ENCODE measurements at places on chromosomes 1 and 21.

- peaks cover 20% of the 10 kb centered on the region for H3K27me3 ChIP-seq
- H3K4me3 ChIP-seq: no peak overlapping the region
- no peaks in the 10 kb centered on the region for H3K4me1 ChIP-seq
- H3K27ac ChIP-seq: no peak overlapping the region
- DNase-seq: no peak
These were observed 89.2 kb upstream of the GRIK3 start for GRCh38 chr1:37123276-37124115.

DNA sequence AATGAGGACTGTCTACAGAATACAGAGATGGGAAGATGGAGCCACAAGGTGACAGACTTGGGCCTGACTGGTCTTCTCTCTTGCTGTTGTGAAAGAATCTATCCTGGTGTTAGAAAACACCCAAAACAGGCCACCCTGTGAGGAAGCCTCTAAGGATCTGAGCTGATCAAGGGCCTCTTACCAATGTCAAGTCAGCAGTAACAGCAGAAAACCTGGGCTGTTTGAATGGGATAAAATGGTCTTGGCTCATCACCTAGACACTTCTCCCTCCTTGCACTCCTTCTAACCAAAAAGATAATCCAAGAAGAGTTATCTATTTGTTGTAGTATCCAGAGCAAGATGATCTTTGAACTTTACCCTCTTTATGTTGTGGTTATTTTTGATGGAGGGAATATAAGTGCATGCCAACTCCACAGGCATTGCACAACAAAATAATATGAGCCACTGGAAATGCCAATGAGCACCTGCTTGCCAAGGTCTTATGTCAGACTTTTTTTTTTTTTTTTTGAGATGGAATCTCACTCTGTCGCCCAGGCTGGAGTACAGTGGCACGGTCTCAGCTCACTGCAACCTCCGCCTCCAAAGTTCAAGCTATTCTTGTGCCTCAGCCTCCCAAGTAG lies 32.8 kb upstream of the ZNF281 start:
- no peak overlapping the region for H3K4me3 ChIP-seq
- no peak overlapping the region for H3K27ac ChIP-seq
- H3K36me3 ChIP-seq: no peaks in the 10 kb centered on the region
- DNase-seq: no peak
- no peaks in the 10 kb centered on the region for H3K27me3 ChIP-seq

DNA sequence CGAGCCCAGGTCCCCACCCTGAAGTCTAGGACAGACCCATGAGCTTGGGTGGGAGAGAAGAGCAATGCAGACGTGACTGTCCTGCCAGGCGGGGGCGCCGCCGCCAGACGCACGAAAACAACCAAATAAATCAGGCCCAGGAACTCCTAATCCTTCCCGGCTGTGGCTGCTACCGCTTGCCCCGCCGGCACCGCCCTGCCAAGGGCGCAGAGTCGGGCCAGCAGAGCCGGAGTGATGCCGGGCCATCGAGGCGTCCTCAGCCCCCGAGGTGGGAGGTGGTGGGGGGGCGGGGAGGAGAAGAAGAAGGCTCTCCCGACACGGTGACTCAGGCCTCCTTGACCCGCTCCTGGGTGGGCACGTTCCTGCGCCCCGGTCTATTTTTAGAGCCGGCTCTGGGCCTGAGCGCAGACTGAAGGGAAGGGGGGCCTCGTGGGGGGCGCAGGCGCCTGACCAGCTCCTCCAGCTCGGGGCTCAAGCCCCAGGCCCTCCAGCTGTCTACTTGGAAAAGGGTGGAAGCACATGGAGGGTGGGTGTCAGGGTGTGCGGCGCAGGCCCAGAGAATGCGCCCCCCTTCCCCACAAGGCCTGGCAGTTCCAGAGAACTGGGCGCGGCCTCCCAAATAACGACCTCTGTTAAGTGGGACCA lies 10.7 kb upstream of the COL16A1 start:
- H3K4me3 ChIP-seq: no peak overlapping the region
- H3K4me1 ChIP-seq: peaks cover 20% of the 10 kb centered on the region
- H3K27ac ChIP-seq: peak overlapping the region; percentile 96
- no peaks in the 10 kb centered on the region for H3K27me3 ChIP-seq
- no peaks in the 10 kb centered on the region for H3K36me3 ChIP-seq

- H3K4me1 ChIP-seq: no peaks in the 10 kb centered on the region
- H3K36me3 ChIP-seq: no peaks in the 10 kb centered on the region
- no peaks in the 10 kb centered on the region for H3K27me3 ChIP-seq
- no peak overlapping the region for H3K4me3 ChIP-seq
These were observed 537.2 kb upstream of the TMPRSS15 start for GRCh38 chr21:18940791-18941190.

- H3K4me3 ChIP-seq: no peak overlapping the region
- H3K27me3 ChIP-seq: no peaks in the 10 kb centered on the region
- no peaks in the 10 kb centered on the region for H3K36me3 ChIP-seq
- no peak overlapping the region for H3K27ac ChIP-seq
- H3K4me1 ChIP-seq: peaks cover 3% of the 10 kb centered on the region
- DNase-seq: no peak
These were observed 42.6 kb downstream of the SIM2 start for GRCh38 chr21:36741506-36741905.

- no peak overlapping the region for H3K27ac ChIP-seq
- H3K27me3 ChIP-seq: no peaks in the 10 kb centered on the region
- DNase-seq: no peak
- no peaks in the 10 kb centered on the region for H3K4me1 ChIP-seq
- no peak overlapping the region for H3K4me3 ChIP-seq
These were observed 221.4 kb upstream of the L1TD1 start for GRCh38 chr1:61973100-61973837.

DNA sequence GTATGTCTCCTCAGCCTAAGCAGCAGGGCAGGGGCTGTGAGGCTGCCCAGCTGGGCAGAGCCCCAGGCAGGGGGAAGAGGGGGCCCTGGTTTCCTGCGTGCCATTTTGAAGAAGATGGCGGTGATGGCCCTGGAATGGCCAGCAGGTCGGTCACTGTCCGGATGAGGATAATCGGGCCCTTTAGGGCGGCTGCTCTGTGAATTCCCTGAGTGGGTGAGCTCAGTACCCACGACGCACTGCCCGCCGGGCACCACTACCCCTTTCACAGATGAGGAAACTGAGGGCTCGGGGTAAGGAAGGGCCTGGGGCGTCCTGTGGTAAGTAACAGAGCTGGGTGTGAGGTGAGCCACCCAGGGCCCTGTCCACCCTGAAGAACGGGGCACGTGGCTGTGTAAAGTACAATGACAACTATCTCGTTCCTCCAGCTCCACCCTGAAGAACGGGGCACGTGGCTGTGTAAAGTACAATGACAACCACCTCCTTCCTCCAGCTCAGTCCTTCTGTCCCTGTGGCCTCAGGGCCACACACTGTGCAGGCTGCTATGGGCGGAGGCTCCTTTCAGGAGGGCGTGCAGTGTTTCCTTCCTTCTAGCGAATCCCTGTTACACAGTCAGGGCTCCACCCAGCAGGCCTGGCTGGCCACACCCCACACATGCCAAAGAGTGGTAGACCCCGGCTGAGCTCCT lies 23.2 kb downstream of the ITGB2 start:
- H3K36me3 ChIP-seq: peaks cover 12% of the 10 kb centered on the region
- no peak overlapping the region for H3K27ac ChIP-seq
- no peak for DNase-seq

DNA sequence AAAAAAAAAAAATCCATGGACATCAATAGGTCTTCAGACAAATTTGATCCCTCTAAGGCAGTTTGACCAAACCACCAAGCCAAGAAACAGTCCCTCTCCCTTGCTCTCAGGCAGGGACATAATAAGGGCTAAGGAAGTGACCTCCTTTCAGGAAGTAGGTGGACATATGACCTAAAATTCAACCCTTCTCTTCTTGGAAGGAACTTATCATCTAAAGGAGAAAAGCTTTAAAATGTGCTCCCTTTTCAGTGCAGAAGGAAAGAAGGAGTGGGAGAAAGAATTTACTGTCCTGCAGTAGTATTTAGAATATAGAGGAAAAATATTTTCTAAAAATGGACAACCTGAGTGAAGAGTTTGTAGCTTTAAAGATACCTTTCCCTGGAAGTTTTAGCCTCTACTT lies 118.1 kb downstream of the DTL start:
- peaks cover 5% of the 10 kb centered on the region for H3K4me1 ChIP-seq
- no peaks in the 10 kb centered on the region for H3K27me3 ChIP-seq
- no peak overlapping the region for H3K4me3 ChIP-seq
- H3K36me3 ChIP-seq: no peaks in the 10 kb centered on the region
- DNase-seq: no peak
- no peak overlapping the region for H3K27ac ChIP-seq

GRCh38 chr1:239861985-239862384 lies 229.7 kb upstream of the FMN2 start:
- no peaks in the 10 kb centered on the region for H3K36me3 ChIP-seq
- H3K27ac ChIP-seq: no peak overlapping the region
- no peak overlapping the region for H3K4me3 ChIP-seq
- no peak for DNase-seq
- H3K4me1 ChIP-seq: peaks cover 11% of the 10 kb centered on the region

GRCh38 chr1:60924964-60925798 lies 157.2 kb upstream of the NFIA start:
- no peaks in the 10 kb centered on the region for H3K27me3 ChIP-seq
- peaks cover 5% of the 10 kb centered on the region for H3K4me1 ChIP-seq
- H3K27ac ChIP-seq: no peak overlapping the region
- DNase-seq: no peak

DNA sequence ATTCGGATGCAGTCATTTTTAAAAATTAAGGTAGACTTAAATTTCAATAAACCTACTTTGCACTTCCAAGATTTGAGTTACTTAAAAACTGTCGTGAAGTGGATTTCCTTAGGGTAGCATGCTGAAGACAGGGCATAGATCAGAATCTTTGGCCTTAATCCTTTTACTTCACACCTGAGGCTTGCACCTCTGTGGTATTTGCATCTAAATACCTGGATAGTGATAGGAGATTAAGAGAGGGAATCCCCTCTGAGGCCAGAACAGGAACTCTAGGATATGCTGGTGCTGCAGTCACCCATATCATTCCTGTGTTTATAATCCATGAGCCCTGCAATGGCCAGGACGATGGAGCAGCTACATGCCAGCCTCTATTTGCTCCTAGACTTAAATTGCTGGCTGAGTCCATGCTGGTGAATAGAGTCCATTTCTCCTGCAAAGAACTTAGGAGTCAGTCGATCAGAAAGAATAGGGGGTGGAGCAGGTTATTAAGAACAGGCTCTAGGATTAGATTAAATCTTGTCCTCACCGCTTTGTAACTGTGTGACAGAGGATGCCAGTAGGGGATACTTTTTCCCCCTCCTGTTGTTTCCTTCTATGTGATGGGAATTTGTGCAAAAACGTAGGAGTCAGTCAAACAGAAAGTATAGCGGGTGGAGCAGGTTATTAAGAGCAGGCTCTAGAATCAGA lies 333.6 kb downstream of the DUSP10 start:
- DNase-seq: no peak
- H3K27me3 ChIP-seq: no peaks in the 10 kb centered on the region
- H3K36me3 ChIP-seq: no peaks in the 10 kb centered on the region
- H3K4me3 ChIP-seq: no peak overlapping the region
- H3K27ac ChIP-seq: no peak overlapping the region

GRCh38 chr1:155983191-155984024 lies 5.1 kb upstream of the ARHGEF2 start:
- no peak for DNase-seq
- peaks cover 48% of the 10 kb centered on the region for H3K4me1 ChIP-seq
- no peaks in the 10 kb centered on the region for H3K36me3 ChIP-seq
- H3K27ac ChIP-seq: peak overlapping the region; percentile 98

- peaks cover 67% of the 10 kb centered on the region for H3K36me3 ChIP-seq
- DNase-seq: no peak
- H3K4me1 ChIP-seq: peaks cover 38% of the 10 kb centered on the region
- H3K27me3 ChIP-seq: no peaks in the 10 kb centered on the region
- H3K27ac ChIP-seq: peak overlapping the region; percentile 98
- H3K4me3 ChIP-seq: peak overlapping the region; percentile 76
These were observed 4.0 kb downstream of the ENO1 start for GRCh38 chr1:8874230-8875201.

- H3K27ac ChIP-seq: peak overlapping the region; percentile 9
- H3K27me3 ChIP-seq: no peaks in the 10 kb centered on the region
- no peak overlapping the region for H3K4me3 ChIP-seq
These were observed 21.5 kb downstream of the PADI2 start for GRCh38 chr1:17097787-17098186.

DNA sequence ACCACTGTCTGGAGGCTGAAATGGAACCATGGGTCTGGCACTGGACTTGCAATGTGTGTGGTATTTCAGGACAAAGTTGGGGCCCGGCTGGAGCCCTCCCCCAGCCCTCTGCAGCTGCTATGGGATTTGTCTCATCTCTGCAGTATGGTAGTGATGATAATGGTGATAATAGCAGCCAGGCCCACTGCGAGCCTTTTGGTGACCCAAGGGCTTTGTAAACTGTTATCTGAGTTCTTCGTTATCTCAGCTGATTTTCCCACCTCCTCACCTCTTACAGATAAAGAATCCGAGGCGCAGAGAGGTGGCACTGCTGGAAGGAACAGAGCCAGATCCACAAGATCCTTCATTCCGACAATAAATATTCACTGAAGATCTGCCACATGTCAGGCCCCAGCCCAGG lies 11.7 kb upstream of the WNT4 start:
- no peak overlapping the region for H3K4me3 ChIP-seq
- peaks cover under 1% of the 10 kb centered on the region for H3K27me3 ChIP-seq
- H3K4me1 ChIP-seq: no peaks in the 10 kb centered on the region
- H3K36me3 ChIP-seq: no peaks in the 10 kb centered on the region
- no peak for DNase-seq
- no peak overlapping the region for H3K27ac ChIP-seq

DNA sequence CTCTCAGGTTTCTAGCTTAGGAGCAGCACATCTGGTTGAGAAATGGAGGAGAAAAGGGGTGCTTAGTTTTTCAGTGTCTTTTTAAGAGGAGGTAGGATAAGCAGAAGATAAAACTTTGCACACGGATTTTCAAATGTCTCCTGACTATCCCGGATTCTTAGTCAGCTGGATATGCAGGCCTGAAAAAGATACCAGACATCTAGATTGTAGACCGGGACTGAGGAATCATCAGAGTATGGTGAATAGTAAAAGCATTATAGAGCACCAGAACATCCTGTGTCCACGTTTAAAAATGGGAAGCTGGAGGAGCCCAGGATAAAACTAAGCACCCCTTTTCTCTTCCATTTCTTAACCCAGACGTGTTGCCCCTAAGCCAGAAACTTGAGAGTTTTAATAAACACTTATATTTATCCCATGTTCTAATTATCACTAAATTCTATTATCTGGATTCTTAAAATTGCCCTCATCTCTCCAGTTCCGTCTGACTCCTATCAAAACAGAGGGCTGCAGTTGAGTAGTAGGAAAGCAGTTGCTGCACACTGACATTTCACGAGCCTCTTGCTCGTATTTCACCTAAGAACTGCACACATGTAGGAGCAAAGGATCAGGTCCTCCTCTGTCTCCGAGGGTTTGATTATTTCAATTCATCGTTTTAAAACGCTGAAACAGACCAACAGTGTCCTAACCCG lies 609 bp downstream of the PIGK start:
- H3K27ac ChIP-seq: peak overlapping the region; percentile 91
- H3K4me3 ChIP-seq: peak overlapping the region; percentile 88
- no peaks in the 10 kb centered on the region for H3K36me3 ChIP-seq
- H3K27me3 ChIP-seq: no peaks in the 10 kb centered on the region

Measured in esophagus squamous epithelium (tissue), 5 donors.